ENCODE measurements at places on chromosomes 4 and X.

GRCh38 chr4:82352825-82353366 lies 20.9 kb downstream of the HNRNPD start:
- DNase-seq: no peak

GRCh38 chrX:41499195-41499594 lies 52.1 kb downstream of the NYX start:
- no peak for DNase-seq

DNA sequence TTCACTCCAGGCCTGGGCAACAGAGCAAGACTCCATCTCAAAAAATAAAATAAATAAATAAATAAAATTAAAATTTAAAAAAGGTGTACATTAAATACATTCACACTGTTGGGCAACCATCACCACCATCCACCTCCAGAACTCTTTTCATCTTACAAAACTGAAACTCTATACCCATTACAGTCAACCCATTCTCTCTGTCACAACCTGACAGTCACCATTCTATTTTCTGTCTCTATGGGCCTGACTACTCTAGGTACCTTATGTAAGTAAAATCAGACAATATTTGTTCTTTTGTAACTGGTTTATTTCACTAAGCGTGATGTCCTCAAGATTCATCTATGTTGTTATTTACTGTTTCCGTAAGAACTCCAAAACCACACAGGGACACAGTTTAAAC lies 59.6 kb downstream of the FRYL start:
- DNase-seq: no peak

DNA sequence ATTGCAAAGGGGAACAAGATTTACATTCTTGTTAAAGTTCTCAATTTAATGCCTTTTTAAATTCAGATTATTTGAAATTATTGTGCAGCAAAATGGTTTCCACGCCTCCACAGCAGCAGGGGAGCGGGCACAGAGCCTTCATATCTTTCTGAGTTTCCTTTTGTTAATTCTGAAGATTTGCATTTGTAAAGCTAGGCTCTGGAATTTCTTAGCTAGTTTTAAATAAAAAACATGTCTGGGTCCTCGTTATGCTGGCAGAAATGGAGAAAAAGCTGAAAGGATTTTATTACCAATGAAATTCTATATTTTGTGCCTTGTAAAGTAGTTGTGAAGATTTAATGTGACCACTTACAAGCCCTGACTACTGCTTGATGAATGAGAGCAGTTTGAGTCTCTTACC lies 40.8 kb upstream of the MAGED1 start:
- no peak for DNase-seq

DNA sequence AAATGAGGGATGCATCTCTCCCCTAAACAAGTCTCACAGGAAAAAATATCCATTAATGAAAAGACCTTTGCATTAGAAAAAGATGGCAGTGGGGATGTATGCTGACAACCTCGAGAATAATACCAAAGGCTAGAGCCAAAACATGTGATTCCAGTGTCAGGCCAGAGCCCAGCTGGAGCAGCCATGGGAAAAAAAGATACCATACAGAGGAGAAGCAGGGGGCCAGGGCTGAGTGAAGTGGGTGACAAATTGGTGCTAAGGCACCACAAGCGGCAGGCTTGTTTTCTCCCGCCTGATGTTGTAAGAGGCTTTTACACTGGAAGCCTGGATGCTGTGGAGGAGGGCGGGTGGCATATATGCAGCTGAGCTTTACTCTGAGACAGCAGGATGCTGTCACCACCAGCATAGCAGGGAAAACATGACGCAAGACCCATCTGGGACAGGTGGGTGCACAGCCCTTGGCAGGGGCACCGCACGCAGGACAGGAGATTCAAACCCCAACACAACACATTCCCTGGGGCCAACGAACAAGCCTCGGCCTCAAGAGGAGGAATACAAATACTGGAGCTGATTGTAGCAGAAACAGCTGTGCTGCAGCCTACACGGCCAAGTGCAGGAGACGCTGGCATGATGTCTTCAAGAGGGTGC lies 91.9 kb downstream of the TSPAN5 start:
- no peak for DNase-seq

DNA sequence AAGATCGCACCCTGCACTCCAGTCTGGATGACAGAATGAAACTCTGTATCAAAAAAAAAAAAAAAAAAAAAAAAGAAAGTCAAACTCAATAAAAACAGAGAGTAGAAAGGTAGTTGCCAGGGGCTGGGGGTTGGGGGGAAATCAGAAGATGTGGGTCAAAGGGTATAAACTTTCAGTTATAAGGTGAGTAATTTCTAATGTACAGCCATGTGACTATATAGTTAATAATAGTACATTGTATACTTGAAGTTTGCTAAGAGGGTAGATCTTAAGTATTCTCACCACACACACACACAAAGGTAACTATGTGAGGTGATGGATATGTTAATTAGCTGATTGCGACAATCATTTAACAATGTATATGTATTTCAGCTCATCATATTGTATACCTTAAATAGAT lies 11.5 kb downstream of the HERC6 start:
- no peak for DNase-seq

DNA sequence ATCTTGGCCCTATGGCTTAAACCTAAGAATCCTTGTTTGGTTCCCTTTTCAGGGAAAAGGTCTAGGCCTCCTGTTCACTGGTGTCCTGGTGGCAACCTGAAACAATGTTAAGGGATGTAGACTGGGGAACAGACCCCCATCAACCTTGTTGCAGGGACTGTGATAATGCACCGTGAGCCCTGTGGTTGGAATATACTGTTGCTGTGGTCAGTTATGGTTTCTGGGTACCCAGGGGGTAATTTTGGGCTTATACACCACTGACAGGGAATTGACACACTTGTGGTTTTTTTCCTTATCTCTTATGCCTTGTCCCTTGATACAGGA lies 64.0 kb upstream of the WDR1 start:
- no peak for DNase-seq

DNA sequence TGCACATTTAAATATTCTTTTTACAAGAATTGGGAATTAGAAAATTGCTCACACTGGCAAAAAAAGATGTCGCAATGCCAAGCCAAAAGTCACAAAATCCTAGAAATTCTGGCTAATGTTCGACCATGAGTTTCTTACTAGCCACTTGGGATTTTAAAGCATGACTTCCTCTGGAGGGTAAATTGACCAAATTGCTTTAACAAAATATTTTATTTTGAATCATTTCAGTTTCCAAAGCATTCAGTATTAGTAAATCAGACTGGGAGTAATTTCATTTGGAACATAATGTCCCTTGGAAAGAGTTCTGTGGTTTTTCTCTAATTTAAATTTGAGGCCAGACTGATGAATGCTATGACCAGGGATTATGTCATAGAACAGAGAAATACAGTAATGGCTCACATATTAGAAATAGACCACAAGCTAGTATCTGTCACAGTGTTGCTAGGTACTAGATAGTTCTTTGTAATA lies 7.6 kb upstream of the CXCL5 start:
- no peak for DNase-seq

DNA sequence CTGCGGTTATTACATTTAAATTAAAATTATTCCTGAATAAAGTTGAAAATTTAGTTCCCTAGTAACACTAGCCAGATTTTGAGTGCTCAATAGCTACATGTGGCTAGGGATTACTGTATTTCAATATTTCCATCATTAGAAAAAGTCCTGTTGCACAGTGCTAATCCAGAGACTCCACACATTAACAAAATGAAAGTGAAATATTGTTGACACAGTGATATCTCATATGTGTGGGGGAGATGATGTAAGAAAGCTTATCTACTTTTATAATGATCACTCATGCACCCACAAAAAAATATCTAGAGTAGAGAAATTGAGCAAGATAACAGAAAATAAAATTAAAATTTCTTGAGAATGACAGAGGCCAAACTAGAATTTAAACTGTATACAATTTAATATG lies 74.9 kb downstream of the MAGEB10 start:
- no peak for DNase-seq

- DNase-seq: no peak
Observed at GRCh38 chr4:108166441-108167315, 2.1 kb downstream of the LEF1 start.

DNA sequence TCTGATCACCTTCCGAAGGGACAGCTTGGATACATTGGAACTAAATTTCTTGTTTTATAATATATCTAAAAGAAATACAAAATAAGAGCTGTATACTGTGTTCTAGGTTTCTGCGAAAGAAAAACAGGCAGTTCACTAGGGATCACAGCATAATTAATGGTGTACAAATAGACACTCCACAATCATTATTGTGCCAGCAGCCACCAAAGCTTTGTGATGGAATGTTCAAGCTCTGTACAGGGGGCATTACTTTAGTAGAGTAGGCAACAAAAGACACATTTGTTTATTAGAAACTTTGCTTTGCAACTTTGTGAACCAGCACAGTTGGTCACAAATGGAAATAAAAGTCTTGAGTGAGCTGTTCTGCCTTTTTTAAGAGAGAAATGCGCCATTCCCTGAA lies 49.3 kb downstream of the SGMS2 start:
- DNase-seq: no peak

GRCh38 chrX:153443476-153444332 lies 2.2 kb downstream of the TREX2 start:
- DNase-seq: no peak

DNA sequence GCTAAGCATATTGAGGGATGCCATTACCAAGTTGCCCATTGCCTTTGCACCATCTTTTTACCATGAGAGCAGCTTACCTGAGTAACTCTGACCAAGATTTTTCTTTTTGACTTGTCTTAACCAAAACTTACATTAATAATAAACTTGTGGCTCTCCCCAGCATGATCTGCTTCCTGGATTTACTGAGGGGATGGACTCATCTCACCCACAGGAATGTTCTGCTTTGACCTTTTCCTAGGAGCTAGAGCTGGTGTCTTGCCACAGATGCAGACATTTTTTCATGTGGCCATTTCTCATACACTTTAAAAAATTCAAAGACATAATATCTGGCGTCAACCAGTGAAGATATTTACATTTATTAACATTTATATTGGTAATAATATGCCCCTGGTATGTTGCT lies 79.2 kb upstream of the EFHC2 start:
- no peak for DNase-seq

GRCh38 chr4:89308161-89308500 lies 531 bp upstream of the GPRIN3 start:
- no peak for DNase-seq

- DNase-seq: no peak
Observed at GRCh38 chr4:110667670-110668069, 44.8 kb upstream of the PITX2 start.

- DNase-seq: no peak
Observed at GRCh38 chrX:86946569-86946968, 571.0 kb upstream of the KLHL4 start.

GRCh38 chr4:16207409-16207808 lies 18.9 kb downstream of the TAPT1 start:
- no peak for DNase-seq

DNA sequence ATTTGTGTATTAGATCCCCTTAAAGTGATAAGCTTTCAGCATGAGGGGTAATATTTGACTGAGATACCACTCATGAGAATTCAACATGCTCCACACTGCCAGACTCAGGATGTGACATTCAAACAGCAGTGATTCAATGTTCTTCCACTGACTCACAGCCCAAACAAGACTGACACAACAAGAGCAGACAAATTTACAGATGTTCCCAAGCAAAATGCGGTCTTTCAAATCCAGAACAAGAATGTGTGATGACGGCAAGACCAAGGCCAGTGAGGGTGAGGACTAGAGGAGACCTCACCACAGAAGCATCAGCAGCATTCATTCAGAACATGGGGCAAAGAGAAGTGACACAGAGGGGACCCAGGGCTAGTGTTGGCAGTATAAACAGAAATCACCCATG lies 99.3 kb upstream of the GRIA3 start:
- DNase-seq: no peak

Measured in heart right ventricle (tissue), 16 donors.